ENCODE measurements at places on chromosomes 2 and 18.

- no peak for DNase-seq
These were observed 254.2 kb downstream of the RIT2 start for GRCh38 chr18:42861271-42861670.

DNA sequence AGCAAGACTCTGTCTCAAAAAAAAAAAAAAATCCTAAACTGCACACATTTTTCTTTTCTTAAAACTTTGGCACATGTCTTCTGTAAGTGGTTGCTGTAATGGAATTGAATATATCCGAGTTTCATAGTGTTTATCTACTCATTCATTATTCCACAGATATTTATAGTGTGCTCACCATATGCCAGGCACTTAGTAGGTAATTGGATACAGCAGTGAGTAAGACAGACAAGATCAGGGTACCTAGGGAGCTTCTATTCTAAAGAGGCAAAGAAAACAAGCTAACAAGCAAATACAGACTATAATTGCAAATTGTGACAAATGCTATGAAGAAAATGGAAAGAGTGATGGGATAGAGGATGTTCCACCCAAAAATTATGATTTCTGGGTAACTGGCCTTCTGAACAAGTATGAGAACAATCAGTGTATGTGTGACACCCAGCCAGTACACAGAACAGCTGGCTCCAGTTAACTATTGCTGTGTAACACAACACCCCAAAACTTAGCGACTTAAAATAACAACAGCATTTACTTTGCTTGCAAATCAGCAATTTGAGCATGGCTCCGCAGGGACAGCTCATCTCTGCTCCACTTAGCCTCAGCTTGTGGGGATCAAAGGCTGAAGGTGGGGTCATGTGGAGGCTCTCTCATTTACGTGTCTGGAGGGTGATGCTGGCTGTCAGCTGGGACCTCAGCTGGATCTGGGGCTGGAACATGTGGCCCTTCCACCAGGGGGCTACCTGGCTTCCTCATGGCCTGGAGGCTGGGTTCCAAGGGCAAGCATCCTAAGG lies 224.9 kb downstream of the INSIG2 start:
- DNase-seq = no peak

DNA sequence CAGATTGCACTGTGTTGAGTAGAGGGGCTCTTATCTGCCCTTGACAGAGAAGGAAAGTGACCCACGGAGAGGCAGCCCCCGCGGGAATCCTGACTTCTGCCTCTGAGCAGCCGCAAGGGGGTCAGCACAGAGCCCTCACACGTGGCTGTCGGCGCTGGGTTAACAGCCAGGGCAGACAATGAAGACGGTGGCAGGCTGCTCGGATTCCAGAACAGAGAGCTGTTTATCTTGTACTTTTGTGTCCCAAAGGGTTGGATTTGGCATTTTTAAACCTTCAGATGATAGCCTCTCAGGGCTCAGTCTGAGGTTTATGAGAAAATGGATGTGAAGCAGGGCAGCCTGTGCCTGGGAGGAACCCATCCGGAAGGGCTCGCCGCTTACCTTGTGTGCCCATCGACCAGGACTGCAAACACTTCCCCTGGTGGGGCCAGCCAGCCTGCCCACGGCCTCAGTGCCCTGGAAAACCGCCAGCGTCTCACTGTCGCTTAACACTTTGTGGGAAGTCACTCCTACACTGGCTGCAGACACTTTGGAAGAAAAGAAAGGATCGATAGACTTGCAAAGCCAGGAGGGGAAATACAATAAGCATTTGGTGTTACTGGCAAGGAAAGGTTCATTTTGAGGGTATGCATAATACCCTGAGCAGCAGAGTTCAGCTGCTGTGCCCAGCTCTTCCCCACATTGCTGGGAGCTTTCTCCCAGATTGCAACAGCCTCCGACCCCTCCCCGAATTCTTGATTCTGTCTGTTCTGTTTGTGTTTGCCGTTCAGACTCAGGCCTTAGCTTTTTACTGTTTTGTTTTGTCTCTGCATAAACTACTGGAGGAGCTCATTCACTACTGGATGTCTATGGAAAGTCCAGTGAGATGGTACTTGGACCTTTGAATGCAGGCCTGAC lies 325.3 kb upstream of the MYT1L start:
- no peak for DNase-seq

- DNase-seq = no peak
These were observed 189.9 kb downstream of the INO80D start for GRCh38 chr2:205895981-205896655.

- no peak for DNase-seq
These were observed 200.0 kb upstream of the MEX3C start for GRCh38 chr18:51397347-51397962.

DNA sequence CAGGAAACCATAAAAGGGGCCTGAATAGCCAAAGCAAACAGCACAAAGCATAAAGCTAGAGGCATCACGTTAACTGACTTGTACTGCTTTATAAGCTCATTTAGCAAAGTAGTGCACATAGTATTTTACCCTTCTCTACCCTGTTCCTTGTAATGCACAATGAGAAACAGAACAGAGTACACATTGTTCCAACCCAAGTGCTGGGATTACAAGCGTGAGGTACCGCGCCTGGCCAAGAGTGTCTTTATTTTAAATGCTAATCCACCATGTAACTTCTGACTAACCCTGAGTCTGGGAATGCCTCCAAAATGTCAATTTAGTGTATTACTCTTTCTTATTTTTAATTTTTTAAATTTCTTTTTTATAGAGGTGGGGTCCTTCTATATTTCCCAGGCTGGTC lies 46.4 kb upstream of the STON1 start:
- DNase-seq = no peak

DNA sequence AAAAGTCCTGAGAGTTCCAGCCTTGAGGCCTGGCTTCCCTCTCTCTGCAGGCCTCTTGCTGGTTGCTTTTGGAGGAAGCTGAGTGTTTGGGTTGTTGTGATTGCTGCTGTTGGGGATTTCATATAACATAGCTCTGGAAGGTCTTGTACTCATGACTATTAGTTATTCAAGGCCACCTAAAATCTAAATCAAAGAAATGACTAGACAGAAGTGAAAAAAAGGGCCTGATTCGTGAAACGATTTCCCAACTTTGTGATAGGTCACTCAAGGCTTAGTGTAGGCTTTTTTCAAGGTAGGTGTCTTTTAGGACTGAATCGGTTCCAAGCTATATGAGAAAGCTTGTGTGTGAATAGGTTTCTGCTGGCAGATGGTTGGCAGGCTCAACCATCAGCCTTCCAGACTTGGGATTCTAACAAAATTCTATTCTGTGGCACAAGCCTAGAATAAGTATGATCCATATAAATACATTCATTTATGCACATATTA lies 164.4 kb downstream of the FMNL2 start:
- no peak for DNase-seq

- no peak for DNase-seq
These were observed 14.4 kb downstream of the GPR45 start for GRCh38 chr2:105255979-105256378.

- DNase-seq = no peak
These were observed 99.1 kb upstream of the ITGA6 start for GRCh38 chr2:172328103-172328841.

GRCh38 chr18:49597157-49597931 lies 35.5 kb downstream of the LIPG start:
- no peak for DNase-seq

DNA sequence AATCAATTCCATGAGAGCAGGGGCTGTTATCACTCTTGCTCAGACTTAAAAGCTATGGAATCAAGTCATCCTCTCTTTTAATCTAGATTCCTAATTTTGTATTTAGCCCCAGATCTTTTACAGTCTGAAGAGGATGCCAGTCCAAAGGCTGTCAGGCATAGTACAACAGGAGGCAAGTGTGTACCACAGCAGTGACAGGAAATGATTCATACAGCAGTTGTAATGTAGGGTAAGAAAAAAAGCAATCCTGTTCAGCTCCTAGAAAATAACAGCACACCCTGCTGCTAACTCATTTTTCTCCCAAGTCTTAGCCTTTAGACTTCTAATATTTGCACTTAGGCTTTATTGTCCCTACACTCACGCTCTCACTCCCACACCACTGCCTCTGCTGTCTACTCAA lies 127.8 kb upstream of the SYT4 start:
- no peak for DNase-seq

DNA sequence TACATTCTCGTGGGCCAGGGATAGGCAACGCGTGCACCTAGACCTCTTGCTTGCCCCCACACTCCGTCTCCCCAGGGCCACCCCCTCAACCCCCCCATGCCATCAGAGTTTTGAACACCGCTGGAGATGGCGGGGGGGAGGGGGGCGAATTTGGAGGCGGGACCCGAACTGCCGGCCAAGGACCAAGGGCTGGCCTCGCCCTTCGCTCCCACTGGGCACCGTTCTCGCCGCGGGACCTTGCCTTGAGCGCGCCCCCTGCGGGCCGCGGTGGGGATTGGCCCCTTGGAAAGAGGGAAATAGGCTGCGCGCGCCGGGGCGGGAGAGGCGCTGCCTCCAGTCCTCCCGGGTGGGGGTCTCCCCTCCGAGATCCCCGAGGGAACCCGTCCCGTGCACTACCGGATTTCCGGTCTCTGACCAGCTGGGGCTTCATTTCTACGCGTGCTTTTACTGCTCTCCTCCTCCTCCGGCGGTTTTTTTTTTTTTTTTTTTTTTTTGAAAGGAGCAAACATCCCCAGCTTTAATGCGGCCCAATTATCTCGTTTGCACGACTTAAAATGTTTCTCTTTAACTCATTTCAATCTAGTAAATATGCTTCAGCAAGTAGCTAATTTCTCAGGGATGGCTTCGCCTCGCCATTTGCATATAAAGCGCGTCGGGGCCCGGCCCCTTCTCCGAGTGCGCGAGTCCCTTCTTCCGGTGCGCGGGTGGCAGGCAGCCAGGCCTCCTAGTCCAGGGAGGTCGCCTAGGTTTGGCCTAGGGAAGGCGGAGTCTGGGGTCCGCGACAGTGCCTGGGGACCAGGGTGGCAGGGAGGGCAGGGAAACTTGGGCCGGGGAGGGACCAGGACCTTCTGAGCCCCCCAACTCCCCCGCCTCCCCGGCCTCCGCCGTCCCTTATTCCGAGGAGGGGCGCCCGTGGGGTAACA lies 10.0 kb upstream of the GBX2 start:
- no peak for DNase-seq

DNA sequence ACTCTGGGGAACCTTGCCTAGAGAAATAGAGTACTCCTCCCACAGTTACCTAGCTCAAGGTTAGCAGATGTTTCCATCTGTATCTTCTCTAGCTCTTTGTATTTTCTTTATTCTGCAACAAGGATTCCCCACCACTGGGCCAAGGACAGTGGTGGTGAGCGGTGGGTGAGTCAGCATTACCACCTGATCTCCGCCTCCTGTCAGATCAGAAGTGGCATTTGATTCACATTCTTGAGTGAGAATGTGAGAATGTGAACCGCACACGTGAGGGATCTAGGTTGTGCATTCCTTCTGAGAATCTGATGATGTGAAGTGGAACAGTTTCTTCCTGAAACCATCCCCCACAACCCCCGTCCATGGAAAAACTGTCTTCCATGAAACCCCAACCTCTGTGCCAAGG lies 9.0 kb downstream of the EPB41L3 start:
- no peak for DNase-seq

- DNase-seq = no peak
These were observed 36.1 kb upstream of the TWIST2 start for GRCh38 chr2:238811759-238812158.

- DNase-seq = no peak
These were observed 460 bp upstream of the ZBTB7C start for GRCh38 chr18:48409591-48410094.

DNA sequence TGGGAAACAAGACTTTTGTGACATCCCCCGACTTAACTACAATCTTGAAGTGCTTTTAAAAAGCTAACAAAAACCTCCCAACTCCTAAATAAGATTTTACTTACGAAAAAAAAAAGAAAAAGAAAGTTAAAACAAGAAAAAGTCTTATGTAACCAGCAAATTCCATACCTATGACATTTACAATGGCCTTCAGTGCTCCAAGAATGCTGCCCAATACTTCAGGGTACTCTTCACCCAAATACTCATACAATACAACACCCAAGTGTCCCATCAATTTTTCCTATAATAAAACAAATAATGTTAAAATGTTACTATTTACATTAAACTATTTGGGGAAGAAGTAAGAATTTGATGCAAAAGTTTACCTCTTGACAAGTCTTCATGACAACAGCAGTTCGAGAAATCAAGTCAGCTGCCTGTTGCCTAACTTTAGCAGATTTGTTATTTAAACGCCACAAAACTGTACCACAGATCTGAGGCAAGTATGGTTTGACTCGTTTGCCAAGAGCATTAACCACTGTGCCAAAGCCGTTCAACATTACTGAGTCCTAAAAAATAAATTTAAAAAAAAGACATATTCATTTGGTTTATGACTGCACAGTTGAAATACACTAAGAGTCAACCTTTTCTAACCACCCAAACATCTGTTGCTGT lies 34.8 kb downstream of the SF3B1 start:
- DNase-seq = no peak

- no peak for DNase-seq
These were observed 334.4 kb downstream of the AGPS start for GRCh38 chr2:177726931-177727348.
